ENCODE measurements at places on chromosomes 12 and 14.

- no peak for DNase-seq
Measured at GRCh38 chr14:94244182-94244581, 48.9 kb downstream of the SERPINA10 start.

DNA sequence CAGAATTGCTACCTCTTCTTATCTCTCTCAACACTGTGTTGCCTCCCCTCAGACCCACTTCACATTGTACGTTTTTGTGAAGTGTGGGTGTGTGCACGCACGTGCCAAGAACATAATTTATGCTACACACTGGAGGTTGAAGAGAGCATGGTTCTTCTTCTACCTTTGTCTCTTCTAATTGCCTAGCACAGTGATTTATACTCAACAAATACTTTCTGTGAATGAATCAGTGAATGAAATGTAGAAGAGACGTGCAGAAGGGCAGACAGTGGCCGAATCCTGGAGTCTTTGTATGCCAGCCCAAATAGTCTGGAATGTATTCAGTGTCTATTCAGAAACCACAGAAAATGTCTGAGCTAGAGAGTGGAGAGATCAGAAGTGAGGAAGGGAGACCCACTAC, 4.6 kb upstream of the SAMD4A start:
- no peak for DNase-seq

DNA sequence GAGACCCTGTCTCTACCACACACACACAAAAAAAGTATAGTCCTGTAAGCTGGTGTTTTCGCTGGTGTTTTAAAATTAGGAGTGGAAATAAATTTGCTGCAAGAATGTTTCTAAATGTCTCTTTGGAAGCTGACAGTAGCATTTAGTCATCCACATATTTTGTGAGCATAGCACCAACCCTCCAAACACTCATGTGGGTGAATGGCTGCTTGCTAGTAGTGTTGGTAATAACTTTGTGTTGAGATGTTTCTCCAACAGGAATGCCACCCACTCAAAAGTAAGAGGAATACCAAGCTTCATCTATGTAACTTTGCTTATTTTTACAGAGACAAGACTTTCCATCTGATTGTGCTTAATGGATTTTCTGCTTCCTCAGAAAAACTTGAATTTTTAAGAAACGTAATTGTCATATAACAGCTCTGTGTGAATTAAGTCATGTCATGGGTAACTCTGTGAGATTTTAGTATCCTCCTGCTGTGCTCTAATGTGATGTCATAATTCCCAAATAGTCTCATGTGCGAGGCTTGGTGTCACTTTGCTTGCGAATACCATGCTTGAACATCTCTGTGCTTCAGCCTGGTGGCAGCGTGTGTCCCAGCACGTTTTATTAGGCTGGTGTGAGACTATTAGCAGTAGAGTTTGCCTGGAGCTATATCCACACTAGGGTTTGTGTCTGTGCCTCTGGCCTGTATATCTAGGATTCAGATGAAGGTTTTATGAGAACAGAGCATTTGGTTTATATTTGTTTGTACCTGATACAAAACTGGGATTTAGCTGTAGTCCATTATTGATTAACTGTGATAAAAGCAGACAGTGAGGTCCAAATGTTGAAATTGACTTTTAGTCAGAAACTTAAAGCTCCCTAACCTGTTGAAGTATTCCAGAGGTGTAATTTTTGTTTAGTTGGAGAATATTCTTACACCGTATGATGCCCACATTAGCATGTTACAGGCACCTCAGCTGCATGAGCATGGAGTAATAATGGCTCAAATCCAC, 80.5 kb downstream of the FBXW8 start:
- DNase-seq = no peak

DNA sequence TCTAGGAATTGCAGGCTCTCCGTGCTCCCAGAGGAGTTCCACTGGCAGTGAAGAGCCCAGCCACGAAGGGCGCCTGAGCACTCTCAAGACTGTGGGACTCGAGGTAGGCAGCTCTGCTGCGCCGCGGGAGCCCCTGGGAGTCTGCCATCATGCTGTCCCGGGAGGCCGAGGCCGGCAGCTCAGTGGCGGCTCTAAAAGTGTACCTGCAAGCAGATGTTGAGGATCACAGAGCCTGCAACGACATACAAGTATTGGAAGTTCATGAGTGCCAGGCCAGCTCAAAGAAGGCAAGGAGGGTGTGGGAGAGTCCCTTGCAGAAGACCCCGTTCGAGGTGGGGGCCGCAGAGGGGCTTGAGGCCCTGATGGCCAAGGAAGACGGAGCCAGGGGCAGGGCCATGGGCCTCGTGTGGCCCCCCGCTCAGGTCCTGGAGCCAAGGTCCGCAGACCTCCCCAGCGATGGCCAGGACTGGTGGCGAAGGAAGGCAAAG, 62.7 kb downstream of the MUCL1 start:
- DNase-seq = no peak

- no peak for DNase-seq
Measured at GRCh38 chr14:94304243-94304642, 11.2 kb upstream of the SERPINA10 start.

- no peak for DNase-seq
Measured at GRCh38 chr14:92850492-92850891, 56.4 kb downstream of the GOLGA5 start.

DNA sequence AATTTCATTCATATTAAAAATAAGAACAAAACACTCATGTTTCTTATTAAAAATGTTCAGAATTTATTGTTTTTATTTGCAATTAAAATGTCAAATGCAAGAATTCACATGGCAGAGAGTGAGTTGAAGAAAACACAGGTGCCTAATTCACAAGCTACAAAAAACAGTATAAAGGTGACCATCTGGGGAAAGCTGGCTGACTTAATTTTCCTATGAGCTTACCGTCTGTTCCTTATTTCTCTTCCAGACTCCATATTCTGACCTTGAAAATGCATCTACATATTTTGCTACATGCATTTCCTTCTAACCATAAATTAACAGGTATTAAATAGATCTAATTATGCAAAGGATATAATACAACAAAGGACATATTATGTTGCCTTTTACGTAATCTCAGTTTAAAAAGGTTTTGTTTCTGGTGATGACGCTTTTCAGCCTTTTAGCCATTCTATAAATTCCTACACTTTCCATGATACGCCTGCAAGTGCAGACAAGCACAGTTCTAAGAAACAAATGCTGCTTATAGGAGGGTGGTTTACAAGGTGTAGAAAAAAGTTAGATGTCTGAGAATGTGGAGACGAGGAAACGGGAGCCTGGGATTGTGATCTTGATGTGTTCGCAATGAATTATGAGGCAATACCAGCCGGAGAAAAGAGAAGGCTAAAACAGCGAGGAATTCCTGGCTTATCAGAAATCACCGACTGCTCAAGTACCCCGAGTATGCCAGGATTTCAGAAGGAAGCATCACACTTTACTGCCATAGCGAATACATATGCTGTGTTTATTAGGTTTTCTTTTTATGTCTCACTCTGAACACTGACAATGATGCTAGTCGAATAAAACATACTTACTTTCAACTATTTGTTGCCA, 24.6 kb downstream of the LIN7A start:
- DNase-seq = no peak

DNA sequence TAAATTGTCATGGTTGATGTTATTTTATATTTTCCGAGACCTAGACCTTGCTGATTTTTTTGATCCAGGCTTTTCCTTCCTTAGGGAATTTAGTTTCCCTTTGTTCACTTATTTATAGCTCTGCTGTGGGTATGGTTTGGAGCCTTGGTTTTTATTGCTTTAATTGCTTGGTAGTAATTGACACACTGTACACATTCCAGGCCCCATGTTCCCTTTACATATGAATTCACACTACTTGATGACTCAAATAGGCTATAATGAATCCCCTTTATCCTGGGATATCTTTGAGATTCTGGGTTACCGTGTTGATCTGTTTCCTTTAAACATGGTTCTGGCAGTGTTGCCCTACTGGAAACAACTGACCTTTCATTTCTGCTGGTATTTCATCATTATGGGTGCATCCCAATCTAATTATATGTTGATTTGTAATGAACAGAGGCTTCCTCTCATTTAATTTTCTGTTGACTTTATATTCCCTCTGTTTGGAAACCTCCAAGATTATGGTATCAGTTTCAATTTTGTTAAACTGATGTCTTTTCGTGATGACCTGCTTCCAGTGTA, 424.0 kb downstream of the RAD51B start:
- DNase-seq = no peak

GRCh38 chr12:50112456-50113218, 601 bp downstream of the COX14 start:
- no peak for DNase-seq

DNA sequence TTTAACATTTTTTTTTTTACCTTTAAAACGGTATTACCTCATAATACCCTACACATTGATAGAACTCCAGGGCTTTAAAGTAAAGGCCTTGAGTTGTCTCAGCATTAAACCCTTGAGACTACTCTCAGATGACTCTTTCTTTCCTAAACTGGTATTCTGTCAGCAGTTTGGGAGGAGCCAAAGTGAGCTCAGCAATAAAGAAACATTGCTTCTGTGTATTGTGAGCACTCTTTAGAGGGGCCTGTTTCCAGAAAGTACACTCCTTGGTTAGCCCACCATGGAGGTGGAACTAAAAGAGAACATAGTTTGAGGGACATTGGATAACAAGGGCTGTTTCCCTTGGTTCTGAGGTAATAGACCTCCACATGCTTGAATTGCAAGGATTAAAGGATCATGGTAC, 20.4 kb downstream of the MAP3K12 start:
- DNase-seq = no peak

DNA sequence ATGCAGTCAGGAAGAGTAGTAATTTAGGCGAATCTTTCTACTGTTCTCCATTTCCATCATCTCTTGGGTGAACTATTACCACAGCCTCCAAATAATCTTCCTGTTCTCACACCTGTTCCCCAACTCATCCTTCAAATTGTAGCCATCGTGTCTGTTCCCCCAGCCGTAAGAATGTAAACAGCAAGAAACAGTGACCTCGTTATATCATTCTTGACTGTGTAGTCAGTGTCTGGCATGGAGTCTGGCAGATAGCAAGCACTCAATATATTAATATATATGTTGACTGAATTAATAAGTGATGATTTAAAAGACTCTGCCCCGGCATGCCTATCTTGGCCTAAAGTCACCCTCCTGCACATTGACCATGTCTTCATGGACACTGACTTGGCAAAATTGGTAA, 20.3 kb downstream of the PDE6H start:
- no peak for DNase-seq

- DNase-seq = no peak
Measured at GRCh38 chr14:103302966-103303365, 31.1 kb upstream of the EIF5 start.

DNA sequence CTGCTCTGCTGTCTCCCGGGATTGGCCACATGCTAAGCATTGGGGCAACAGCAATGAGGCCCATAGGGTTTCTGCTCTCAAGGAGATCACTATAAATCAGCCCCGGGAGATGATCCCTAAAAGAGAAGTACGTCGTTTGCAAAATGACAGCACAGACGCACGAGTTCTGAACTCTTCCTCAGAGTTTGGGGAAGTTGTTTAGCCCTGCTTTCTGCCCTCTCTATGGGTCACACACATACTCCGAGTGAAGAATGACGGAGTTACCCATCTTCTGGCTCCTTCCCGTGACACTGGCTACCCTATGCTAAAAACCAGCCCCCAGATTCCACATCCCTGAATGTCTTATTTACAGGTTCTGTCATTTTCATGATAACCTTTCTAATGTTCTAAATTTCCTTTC, 258.0 kb upstream of the PLEKHG7 start:
- DNase-seq = no peak

DNA sequence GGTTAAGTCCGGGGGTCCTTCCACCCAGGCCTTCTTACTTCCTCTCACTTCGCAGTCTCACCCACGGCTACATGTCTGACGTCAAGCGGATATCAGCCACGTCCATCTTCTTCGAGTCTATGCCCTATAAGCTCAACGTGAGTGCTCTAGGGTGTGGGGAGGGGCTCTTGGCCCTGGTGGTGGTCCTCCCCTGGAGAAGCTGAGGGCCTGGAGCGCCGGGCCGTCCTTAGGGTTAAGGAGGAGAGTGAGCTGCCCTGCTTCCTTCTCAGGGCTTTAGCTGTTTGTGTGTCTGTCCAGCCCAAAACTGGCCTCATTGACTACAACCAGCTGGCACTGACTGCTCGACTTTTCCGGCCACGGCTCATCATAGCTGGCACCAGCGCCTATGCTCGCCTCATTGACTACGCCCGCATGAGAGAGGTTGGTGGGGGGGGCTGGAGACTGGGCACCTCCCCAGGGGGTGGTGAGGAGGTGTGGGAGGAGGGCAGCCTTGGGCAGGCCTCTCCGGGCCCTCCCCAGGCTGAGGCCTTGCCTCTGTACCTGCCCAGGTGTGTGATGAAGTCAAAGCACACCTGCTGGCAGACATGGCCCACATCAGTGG, 2.7 kb downstream of the SHMT2 start:
- DNase-seq = no peak

GRCh38 chr12:116397148-116397547, 119.7 kb upstream of the MED13L start:
- DNase-seq = no peak

GRCh38 chr14:79862045-79862444, 349.3 kb downstream of the DIO2 start:
- DNase-seq = no peak

GRCh38 chr12:130846369-130846768, 7.3 kb upstream of the STX2 start:
- no peak for DNase-seq

DNA sequence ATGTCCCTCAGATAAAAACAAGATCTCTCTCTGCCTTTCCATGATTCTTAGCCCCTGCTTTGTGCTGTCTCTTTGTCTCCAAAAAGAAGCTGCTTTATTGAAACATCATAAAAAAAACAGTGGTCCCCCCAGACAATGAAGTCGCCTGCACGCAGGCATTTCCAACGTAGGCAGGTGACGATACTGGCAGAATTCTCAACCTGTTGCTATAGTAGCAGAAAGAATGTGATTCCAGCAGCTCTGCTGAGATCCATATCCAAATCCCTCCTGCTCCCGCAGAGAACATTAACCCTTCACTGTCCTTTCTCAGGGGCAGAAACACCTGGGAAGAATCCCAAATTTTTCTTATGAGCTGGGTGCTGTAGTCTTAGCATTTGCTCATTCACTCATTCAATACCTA, 84.8 kb downstream of the STON2 start:
- no peak for DNase-seq

- no peak for DNase-seq
Measured at GRCh38 chr12:59973515-59973914, 377.7 kb downstream of the SLC16A7 start.

DNA sequence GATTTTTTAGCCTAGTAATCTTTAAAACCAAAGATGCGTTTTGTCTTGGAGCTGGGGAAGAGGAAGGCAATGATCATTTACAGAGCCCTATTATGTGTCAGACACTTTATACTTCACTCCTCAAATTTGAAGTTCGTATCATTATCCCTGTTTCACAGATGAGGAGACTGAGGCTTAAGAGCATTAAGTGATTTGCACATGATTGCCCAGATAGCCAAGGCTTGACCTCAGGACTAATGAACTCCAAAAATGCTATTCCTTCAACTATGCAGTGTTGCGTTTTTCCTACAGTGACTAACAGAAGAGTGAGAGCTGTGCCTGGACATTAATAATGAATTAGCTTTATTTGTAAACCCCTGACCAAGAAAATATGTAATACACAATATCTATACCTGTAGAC, 136.8 kb upstream of the EEA1 start:
- no peak for DNase-seq

GRCh38 chr14:35247777-35248475, 44.3 kb upstream of the PSMA6 start:
- no peak for DNase-seq
